Stimulated activated CD4-positive, alpha-beta T cell treated with anti-CD3 and anti-CD28 coated beads, Interleukin-4, amount 100 ng/mL, for 48 hours (primary cell): ENCODE measurements at places on chromosomes 6 and 20.
A peak's percentile ranks its signal among the peaks of the same experiment; 100 is the strongest.

- no peak for DNase-seq
Measured at GRCh38 chr6:13164291-13164690, 164.0 kb downstream of the TBC1D7 start.

GRCh38 chr6:119137194-119138072 is 59.0 kb upstream of the FAM184A start:
- no peak for DNase-seq

GRCh38 chr20:60123096-60123495 is 164.9 kb downstream of the CDH26 start:
- no peak for DNase-seq

GRCh38 chr20:17524560-17524959 is 6.6 kb downstream of the BFSP1 start:
- no peak for DNase-seq

- no peak for DNase-seq
Measured at GRCh38 chr20:7361321-7361720, 578.9 kb downstream of the HAO1 start.

GRCh38 chr20:32067234-32067821 is 15.3 kb downstream of the HCK start:
- no peak for DNase-seq

DNA sequence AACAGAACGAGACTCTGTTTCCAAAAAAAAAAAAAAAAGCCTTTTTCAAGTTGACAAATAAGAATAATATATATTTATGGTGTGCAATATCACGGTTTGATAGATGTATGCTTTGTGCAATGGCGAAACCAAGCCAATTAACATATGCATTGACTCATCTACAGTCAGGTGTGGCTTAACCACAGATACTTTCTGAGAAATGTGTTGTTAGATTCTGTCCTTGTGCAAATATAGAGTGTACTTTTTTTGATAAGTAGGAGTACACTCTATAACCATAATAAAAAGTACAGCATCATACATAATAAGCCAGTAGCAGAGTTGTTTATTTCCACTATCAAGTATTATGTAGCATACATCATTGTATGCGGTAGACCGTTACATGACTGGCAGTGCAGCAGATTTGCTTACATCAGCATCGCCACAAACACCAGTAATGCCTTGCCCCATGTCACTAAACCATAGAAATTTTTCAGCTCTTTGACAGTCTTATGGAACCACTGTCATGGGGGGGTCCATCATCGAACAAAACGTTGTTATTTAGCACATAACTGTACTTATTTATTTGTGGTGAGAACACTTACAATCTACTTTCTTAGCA is 59.2 kb downstream of the TMEM170B start:
- DNase-seq: no peak

- DNase-seq: no peak
Measured at GRCh38 chr6:166661327-166662085, 34.5 kb upstream of the RPS6KA2 start.

GRCh38 chr6:157099912-157100593 is 223.3 kb downstream of the TMEM242 start:
- no peak for DNase-seq

GRCh38 chr20:47665221-47665991 is 119.9 kb downstream of the SULF2 start:
- DNase-seq: no peak

GRCh38 chr6:119308048-119308570 is 41.5 kb downstream of the MAN1A1 start:
- no peak for DNase-seq

DNA sequence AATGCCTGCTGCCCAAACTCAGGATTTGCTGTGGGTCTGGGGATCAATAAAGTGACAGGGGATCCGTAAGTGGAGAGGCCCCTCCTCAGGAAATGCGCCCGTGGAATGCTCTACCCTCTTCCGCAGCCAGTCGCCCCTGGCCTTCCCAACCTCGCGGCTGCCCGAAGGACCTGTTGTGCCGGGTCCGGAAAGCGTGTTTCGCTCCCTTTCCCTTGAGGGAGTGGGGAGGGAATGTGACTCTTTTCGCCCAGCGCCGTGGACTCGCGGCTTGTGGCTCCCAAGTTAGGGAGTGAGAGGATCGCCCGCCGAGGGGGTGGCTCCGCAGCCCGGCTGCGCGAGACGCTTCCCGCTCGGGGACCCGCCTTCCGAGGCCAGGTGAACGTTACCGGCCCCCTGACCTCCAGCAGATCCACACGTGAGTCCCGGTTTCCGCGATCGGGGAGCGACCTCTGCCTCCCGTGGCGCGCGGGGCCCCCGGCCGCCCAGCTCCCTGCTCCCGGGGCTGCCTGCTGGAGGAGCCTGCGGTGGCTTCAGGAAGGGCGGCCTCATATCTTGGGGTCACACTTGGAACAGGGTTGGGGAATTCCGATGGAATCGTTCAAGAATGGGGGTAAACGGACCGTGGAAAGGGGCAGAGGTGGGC is 666 bp downstream of the TPD52L1 start:
- DNase-seq: no peak

DNA sequence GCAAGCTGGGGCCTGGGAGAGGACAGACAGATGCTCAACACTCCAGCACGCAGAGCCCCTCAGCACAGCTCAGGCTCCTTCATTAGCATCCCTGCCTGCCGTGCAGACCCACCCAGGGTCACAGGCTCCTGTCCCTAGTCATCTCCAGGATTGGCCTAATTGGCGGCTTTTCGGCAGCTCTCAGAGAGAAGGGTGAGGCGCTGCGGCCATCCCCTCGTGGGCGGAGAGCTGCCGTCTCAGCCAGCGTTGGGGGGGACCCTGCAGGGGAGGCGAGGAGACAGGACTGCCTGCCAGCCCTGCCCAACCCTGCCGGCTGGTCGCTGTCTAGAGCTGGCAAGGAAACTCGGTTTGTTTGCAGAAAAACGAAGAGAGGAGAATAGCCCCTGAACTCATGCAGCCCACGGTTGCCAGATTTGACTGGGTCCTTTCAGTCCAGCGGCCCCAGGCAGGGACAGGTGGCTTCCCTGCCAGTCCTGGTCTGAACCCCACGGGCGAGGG is 26.8 kb downstream of the BHLHE23 start:
- DNase-seq: no peak

- DNase-seq: no peak
Measured at GRCh38 chr20:24546232-24546892, 76.9 kb downstream of the SYNDIG1 start.

- DNase-seq: peak; percentile 29
Measured at GRCh38 chr6:43924222-43924702, 154.3 kb downstream of the VEGFA start.

DNA sequence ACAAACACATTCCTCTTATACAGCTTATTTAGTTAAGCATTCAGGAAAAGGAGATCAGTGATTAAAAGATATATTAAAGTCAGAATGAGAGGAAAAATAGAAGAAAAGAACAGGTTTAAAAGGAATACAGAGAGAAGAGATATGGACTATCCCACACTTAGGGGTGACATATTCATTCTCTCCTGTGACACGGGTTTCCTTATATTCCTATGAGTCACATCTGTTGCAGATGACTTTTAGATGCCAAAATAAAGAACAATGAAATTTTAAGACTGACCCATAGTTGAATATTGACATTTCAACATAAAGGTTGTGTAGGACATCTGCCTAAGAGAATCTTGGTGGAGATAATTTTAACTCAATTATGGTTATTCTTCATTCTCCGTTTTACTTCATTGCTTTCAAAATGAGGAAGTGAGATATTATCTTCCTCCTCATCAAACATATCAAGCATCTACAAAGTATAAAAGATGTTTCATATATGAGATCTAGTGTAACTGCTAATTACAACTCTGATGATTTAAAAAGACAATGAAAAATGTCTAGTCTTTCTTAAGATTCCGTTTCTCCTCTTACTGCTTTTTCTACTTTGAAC is 1336.7 kb upstream of the CITED2 start:
- no peak for DNase-seq

DNA sequence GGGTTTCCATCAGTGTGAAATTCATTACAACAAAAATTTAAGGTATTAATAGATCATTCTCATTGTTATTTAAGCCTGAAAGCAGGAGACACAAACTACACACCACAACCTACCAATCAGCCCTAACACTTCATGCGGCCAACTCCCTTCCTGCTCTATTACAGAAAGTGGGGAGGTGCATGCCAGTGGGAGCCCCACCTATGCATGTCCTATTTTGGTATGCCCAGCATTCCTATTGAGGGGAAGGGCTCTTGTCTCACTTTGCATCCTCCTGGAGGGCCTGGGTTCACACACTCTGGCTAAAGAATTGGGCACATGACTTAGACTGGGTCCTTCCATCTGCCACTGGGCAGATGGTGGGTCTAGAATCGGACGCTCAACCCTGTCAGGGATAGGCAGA is 450.0 kb downstream of the PTPRT start:
- no peak for DNase-seq

GRCh38 chr6:54775576-54775975 is 71.0 kb upstream of the FAM83B start:
- DNase-seq: no peak

GRCh38 chr6:75882734-75883133 is 133.7 kb downstream of the MYO6 start:
- no peak for DNase-seq

DNA sequence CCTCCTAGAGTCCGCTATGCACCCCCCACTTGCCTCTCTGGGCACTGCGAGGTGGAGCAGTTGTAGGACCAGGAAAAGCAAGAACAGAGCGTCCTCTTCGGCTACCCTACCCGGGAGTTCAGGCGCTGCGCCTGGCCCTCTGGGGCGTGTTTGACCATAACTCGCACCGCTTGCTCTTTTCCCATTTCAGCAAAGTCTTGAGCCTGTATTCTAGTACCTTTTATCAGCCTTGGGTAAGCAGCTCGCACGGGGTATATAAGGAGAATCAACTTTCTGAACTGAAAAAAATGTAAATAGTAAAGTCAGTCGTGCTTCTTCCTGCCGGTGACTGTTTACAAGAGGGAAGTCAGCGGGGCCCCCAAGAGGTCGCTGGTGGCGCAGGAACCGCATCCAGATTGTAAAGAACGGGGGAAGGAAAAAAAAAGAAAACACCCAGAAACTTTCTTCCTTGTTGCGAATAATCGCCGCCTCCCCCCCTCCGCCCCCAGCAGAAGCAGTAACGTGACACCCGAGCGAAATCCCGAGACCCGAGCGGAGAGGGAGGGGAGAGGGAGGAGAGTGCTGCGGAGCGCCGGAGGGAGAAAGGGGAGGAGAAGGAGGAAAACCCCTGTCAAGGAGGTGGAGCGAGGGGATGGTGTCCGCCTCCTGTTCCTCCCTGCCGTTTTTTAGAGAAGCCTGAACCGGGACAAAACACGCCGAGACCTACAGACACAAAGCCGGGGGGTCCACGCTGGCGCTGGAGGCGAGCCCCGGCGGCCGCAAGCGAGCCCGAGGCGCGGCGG is at the start of gene UST:
Gene UST, plus strand, starts transcription at position 668 of the 782 bp plus-strand sequence. CDS start 401 bp downstream, outside the sequence.
- DNase-seq: no peak

GRCh38 chr6:162674452-162674851 is 53.1 kb downstream of the PRKN start:
- DNase-seq: no peak

DNA sequence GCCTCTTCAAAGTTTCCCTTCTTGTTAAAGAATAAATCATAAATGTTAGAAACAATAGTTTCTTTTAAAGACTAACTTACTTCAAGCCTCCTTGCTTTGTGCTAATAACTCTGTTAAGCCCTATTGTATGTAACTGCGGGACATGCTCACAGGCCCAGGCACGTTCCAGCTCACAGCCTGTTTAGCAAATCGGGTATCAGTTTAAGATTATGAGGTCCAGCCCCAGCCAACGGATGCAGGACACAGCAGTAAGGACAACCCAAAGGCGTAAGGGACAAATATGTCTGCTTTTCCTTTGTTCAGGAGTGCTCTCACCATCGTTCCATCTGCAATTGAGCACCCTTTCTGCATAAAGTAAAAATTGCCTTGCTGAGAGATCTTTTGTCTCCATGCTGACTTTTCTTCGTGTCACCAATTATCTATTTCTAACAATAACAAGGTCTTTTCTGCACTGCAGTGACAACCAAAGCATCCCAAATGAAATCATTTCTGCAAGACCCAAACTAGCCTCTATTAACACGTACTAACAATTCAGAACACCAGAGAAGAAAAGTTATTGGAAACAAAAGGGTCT is 1.4 kb downstream of the C6orf52 start:
- no peak for DNase-seq

DNA sequence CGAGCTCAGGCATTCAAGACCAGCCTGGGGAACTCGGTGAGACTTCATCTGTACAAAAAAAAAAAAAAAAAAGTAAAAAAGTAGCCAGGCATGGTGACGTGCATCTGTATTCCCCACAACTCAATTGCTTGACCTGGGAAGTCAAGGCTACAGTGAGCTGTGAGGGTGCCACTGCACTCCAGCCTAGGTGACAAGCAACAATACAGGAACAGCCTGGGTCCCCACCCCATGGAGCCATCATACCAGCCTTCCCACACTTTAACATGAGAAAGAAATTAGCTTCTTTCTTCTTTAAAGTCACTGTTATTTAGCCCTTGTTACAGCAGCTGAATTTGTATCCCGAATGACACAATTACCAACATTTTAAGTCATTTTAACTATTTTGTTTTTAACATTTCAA is 56.1 kb downstream of the SCML4 start:
- DNase-seq: no peak

- no peak for DNase-seq
Measured at GRCh38 chr20:64164123-64164836, at the start of gene MYT1. Gene MYT1, plus strand, starts transcription at chr20:64164452. Its CDS starts 34,410 bp downstream, at chr20:64198862.
